Adrenal gland (tissue), 19 donors: ENCODE measurements at places on chromosomes 3 and 15.

- no peak for DNase-seq
These were observed 57.7 kb downstream of the PXYLP1 start for GRCh38 chr3:141289228-141289772.

DNA sequence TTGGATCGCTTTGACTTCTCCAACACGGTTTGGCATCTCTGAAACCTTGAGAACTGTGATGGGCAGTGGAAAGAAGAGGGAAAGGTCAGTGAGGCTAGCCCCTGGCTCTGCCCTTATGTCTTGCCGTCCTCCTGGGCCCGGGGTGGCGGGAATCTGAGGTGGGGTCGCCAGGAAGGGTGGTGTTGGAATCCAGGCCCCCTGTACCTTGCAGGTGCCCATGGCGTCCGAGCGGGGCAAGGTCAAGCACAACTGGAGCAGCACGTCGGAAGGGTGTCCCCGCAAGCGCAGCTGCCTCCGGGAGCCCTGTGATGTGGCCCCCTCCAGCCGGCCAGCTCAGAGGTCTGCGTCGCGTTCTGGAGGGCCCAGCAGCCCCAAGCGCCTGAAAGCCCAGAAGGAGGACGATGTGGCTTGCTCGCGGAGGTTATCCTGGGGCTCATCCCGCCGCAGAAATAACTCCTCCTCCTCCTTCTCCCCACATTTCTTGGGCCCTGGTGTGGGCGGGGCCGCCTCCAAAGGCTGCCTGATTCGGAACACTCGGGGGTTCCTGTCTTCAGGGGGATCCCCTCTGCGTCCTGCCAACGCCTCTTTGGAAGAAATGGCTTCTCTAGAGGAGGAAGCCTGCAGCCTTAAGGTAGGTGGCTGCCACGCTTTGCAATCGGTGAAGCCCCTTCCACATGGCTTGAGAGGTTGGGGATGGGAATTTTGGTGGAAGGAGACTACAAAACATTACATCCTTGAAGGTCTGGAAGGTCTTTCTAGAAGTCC, 907 bp downstream of the TATDN2 start:
- DNase-seq, result peak; percentile 21

DNA sequence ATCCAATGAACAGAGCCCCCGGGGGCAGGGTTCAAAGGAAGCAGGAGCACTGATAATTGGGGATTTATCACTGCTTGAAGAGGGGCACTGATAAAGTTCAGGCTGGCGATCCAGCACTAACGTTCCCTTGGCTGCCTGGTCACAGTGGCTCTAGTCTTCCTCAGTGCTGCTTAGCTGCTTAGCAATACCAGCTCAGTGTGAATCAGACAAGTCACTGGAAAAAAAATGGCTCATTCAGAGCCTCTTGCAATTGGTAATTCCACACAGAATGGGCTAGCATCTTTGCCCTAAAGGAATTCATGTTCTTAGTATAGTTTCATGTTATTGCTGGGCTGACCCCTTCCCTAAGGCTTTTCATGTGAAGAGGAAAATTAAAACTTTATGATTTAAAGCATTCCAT, 95.7 kb upstream of the SLC2A2 start:
- no peak for DNase-seq

GRCh38 chr3:129387487-129387886, 40.9 kb downstream of the EFCAB12 start:
- DNase-seq, result no peak

- DNase-seq, result no peak
These were observed 82.4 kb downstream of the WWTR1 start for GRCh38 chr3:149575213-149575960.
